ENCODE measurements at places on chromosomes 5 and 9.
A peak's percentile ranks its signal among the peaks of the same experiment; 100 is the strongest.

DNA sequence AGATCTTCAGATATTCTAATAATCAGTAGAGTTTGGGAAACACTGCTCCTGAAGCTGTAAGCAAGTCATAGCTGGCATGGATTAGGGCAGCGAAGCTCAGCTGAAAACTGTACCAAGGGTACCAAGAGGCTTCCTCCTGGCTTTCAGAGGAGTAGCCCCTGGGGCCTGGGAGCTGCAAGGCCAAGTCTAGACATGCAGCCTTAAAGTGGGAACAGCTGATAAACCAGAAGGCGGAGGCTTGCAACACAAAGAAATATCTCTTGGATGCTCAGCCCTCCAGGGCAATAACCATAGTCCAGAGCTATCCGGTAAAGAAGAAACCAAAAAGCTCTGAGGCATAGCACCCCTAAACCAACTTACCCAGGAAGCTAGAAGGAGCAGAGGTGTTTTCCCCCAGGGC lies 51.5 kb downstream of the MRPS30 start:
- H3K4me3 ChIP-seq, result no peak overlapping the region
- no peaks in the 10 kb centered on the region for H3K27me3 ChIP-seq
- peak overlapping the region; percentile 39 for H3K27ac ChIP-seq

GRCh38 chr5:125005266-125005665 lies 258.8 kb upstream of the ZNF608 start:
- no peaks in the 10 kb centered on the region for H3K36me3 ChIP-seq
- H3K4me3 ChIP-seq, result no peak overlapping the region
- H3K4me1 ChIP-seq, result peaks cover 58% of the 10 kb centered on the region
- H3K27me3 ChIP-seq, result no peaks in the 10 kb centered on the region

- H3K27me3 ChIP-seq, result peaks cover 7% of the 10 kb centered on the region
- H3K4me3 ChIP-seq, result peak overlapping the region; percentile 53
- no peaks in the 10 kb centered on the region for H3K36me3 ChIP-seq
- H3K4me1 ChIP-seq, result peaks cover 67% of the 10 kb centered on the region
Measured at GRCh38 chr5:73338256-73339050, 110.1 kb downstream of the FOXD1 start.

DNA sequence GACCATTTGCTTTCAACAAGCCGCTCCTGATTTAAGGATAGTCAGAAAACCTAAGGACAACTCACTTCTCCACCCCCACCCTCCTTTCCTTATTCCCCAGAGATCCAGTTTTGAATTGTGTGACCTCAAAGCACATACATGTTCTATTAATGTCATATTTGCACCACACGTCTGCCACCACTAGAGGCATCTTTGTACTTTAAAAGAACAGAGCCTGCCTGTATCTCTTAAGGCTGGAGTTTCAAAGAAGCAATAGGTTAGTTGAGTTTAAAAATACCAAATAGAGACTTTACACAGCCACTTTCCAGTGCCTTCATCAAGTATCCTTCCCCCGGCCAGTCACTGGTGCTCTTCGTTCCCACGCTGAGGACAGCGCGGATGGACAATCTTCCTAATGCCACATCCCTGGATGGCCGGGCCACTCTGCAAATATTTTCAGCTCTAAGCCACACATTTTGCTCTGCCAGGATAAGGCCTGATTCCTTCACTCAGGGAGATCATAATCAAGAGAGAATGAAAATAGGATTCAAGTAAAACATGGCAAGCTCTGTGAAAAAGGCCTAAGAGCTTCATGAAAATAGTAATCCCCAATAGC lies 146.3 kb downstream of the SNCAIP start:
- no peak overlapping the region for H3K4me3 ChIP-seq
- no peak overlapping the region for H3K27ac ChIP-seq
- no peaks in the 10 kb centered on the region for H3K27me3 ChIP-seq
- no peak for DNase-seq

DNA sequence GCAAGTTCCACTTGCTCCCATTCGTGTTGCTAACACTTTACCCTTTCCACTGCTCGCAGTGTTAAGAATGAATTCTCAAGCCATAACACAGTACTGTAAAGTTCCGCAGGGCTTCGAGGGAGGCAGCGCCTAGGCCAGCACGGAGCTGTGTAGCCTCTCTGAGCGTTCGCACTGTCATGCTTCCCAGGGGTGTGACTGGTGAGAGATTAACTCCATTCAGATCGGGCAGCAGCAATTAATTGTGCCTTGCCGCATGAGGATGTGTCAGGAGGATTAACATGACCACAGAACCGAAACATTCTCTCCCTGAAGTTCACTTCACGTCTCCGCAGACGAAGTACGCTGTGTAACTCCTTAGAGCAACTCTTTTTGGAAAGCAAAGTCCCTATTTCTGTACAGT lies 23.2 kb downstream of the ZBTB34 start:
- H3K27ac ChIP-seq, result no peak overlapping the region
- peaks cover 37% of the 10 kb centered on the region for H3K4me1 ChIP-seq
- H3K36me3 ChIP-seq, result peaks cover 28% of the 10 kb centered on the region
- no peak for DNase-seq
- H3K27me3 ChIP-seq, result no peaks in the 10 kb centered on the region
- no peak overlapping the region for H3K4me3 ChIP-seq

Measured in nephron progenitor cell (in vitro differentiated cells).